ENCODE measurements at places on chromosomes 4 and X.

DNA sequence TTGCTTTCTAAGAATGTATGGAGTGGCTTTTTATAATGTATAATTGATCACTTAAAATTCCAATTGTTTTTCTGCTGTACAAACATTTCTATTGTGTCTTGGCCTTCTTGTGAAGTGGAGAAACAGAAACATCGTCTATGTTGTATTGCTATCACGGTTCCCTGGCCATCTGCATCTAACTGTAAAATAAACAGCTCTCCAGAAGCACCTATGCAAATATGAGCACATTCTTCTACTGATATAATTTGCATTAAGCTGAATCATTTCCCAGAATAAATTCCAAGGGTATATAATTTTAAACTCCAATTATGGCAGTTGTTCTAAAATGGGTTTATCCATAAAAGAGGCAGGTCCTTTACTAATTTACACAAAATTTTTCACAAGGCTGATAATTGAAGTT, 261.6 kb upstream of the STS start:
- DNase-seq: no peak

GRCh38 chr4:44869222-44869882, 143.0 kb upstream of the GNPDA2 start:
- no peak for DNase-seq

DNA sequence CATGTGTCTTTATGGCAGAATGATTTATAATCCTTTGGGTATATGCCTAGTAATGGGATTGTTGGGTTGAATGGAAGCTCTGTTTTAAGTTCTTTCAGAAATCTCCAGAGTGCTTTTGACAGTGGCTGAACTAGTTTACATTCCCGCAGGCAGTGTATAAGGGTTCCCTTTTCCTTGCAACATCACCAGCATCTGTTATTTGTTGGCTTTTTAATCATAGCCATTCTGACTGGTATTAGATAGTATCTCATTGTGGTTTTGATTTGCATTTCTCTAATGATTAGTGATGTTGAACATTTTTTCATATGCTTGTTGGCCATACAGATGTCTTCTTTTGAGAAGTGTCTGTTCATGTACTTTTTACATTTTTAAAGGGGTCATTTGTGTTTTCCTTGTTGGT, 129.8 kb downstream of the TBCK start:
- DNase-seq: no peak

DNA sequence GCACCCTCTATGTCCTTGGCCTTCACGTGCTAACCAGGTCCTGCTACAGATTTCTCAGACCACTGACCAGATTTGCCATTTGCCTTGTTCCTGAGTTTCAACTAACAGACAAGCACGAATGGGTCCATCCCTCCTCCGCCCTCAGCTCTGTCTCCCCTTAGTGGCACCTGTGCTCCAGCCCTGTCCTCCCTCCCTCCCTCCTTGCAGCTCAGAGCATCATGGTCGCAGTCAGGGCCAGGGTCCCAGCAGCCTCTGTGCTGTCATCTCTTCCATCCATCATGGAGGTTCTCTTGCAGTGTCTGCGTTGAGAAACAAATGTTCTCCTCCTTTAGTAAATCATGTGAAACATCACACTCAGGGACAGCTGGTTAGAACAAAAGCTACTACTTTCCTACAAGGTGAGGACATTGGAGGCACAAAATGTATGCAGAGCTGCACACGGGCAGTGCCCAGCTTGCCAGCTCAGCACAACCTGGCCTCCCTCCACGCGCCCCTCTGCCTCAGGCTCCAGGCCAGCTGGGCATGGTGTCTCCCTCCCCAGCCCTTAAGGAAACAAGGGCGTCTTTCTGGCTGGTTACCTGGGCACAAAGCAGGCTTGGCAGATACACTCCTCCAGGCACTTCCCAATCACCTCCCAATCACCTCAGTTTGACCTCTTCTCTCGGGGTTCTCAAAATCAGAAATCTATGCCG, 79.5 kb upstream of the ATP6AP2 start:
- no peak for DNase-seq

- DNase-seq: no peak
Measured at GRCh38 chr4:4789462-4789861, 70.0 kb upstream of the MSX1 start.

- DNase-seq: no peak
Measured at GRCh38 chrX:50671661-50672060, 142.3 kb downstream of the SHROOM4 start.

DNA sequence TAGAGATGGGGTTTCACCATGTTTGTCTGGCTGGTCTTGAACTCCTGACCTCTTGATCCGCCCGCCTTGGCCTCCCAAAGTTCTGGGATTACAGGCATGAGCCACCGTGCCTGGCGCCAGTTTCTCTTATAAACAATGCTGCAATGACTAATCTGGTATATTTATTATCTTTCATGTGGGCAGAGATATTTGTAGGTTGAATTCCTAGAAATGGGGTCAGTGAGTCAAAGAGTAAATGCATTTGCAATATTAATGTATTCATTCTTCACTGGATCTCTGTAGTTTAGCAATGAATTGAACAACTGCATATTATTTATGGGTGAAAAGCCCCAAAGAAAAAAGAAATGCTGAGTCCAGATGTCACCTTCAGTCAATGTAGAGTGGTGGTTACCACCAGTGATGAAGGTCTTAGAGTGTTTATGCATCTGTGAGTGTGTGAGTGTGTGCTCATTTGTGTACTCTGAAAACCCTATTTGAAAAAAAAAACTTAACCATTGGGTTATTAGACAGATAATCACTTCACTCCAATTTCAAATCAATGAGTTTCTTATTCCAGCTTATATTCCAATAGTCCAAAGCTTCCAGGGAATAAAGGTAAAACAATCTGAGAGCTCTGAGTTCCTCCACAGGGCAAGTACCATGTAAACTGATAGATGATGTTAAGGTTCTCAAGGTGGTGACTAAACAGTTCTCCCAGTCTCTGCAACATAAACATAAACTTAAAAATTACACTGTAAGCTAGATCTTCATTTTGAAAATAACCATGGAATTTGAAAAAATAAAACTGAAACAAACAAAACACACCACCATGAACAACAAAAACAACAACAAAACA, 22.6 kb upstream of the CD38 start:
- DNase-seq: no peak

- DNase-seq: no peak
Measured at GRCh38 chr4:42150653-42151567, 1.5 kb downstream of the BEND4 start.

DNA sequence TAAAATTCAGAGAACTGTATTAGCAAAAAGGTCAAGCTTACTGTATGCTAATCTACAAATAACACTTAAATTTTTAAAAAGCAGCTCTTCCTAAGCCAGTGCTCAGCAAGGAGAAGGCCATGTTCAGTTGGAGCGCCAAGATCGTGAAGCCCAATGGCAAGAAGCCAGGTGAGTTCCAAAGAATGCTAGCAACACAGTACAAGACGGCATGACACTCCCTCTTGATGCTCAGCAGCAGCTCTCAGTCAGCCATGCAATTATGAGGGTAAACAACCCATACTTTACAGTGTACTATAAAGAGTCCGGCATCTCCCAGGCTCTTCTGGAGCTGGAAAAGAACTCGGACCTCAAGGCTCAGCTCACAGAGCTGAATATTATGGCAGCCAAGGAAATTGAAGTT, 34.9 kb downstream of the STX18 start:
- no peak for DNase-seq

- no peak for DNase-seq
Measured at GRCh38 chr4:182238355-182238931, 4.8 kb upstream of the TENM3 start.

GRCh38 chr4:71025654-71026053, 32.2 kb downstream of the DCK start:
- DNase-seq: no peak

DNA sequence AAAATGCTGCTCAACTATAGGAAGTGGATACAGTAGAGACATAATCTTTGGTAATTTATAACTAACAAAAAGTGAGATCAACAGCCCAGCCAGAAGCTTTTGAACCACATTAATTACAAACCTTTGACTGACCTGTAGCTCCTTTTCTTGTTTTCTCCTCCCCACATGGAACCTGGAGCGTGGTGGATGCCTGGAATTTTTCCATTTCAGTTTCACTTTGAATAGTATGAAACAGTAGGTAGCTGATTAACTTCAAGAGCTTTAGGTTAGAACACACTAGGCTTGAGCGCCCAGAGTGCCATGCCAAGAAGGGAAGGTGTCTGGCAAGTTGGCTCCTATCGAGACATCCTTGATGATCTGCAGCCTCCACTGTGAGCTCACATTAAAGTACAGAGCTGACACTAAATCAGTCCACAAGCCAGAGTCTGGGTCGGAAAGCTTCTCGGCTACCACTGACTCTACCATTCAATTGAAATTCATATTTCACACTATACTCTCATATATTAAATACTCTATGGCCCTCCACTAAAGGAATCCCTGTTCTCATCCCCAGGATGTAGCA, 143.4 kb downstream of the GLRA2 start:
- no peak for DNase-seq

DNA sequence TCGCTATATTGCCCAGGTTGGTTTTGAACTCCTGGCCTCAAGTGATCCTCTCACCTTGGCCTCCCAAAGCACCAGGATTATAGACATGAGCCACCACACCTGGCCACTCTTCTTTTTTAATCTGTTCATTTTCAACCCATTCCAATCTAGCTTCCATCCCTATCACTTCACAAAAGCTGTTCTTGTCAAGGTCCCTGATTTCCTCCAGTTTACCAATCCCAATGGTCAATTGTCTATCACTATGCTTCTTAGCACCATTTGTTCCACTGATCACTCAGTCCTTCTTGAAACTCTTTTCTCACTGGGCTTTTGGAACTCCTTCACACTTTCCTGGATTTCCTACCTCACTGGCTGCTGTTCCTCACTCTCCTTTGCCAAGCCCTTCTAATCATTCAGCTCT, 38.6 kb downstream of the PRPS1 start:
- DNase-seq: no peak

DNA sequence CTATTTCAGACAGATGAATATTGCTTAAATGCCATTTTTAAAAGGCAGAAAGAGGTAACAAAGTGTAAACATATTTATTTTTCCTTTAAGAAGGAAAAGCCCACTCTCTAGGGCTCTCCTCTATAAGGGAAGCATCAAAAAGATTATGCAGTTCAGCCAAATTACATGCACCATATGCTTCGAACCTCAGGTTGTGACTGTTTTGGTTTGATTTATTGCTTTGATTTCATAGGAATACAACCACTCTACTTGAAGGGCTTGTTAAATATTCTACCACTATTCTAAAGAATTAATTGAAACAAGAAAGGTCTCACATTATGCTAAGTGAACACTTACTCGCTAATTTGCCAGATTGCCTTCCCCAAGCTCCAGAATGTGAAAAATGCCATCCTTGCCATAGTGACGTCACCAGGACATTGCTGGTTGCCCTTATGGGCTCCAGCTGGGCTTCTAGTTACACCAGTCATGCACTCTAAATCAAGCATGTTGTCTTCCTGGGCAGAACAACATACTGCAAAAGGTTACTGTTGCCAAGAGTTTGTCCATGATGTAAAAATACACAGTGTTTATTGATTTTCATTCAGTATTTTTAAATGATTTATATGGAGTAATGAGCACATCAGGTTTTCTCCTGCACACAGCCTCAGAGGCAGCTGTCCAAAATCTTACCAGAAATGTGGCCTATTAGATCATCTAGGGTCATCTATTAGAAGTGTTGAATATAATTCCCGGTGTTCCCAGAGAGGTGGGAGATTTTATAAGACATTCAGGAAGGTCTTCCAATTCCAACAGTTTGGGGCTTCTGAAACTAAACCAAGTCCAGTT, 164.4 kb upstream of the RAPGEF2 start:
- no peak for DNase-seq

DNA sequence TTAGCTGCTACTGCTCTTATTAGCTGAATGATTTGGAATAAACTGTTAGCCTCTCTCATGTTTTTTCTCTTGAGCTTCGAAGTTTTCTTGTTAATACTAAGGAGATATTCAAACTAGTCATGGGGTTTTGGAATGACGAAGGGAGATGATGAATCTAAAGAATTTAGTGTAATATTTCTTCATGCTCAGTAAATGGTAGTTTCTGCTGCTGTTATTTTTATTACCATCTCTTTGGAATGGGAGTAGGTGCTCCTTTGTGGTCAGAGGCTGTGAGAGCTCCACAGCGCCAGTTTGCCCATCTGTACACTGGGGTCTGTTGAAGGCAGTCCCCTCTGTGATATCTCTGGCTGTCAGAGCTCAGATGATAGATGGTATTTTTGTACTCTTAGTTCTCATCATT, 33.7 kb downstream of the HTT start:
- no peak for DNase-seq

- DNase-seq: no peak
Measured at GRCh38 chr4:170849969-170850368, 760.2 kb upstream of the AADAT start.

DNA sequence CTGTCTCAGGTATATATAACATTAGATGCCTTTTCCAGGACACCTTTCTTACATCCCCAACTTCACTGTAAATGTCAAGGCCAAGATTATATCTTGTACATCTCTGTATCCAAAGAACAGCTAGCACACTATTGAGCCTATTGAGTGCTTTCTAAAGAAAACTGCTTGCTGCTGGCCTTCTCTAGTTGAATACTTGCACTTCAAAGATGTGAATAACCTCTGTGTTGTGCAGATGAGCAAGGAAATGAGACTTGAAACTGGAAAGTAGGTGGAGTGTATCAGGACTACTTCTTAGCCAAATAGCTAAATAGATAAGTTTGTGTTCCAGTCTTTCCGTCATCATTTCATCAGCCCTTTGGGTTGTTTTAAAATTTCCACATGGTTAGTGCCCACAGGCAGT, 704.4 kb upstream of the AMOT start:
- DNase-seq: no peak

Measured in amygdala (tissue), 56 donors.